H9 (cell line): ENCODE measurements at places on chromosomes 3 and 15. TPM values are rescaled to one million over a fixed set of nuclear protein-coding genes. Genes with fewer than 3 reads are reported as not detected.

The ALDH1A2 gene
- 0.31 and 0.72 TPM in 2 replicates for total RNA-seq

The ROBO1 gene
- total RNA-seq = 62.2 and 62.7 TPM in 2 replicates

The SKOR1 gene
- total RNA-seq = 0.13 TPM in 2 replicates

The ARMC8 gene
- total RNA-seq = 54.7 and 63.6 TPM in 2 replicates

The OR5K1 gene
- not detected in 2 replicates for total RNA-seq

The GRK7 gene
- not detected in 2 replicates for total RNA-seq

The PLA2G4B gene
- 3.7 and 6.3 TPM in 2 replicates for total RNA-seq

The DUOXA2 gene
- not detected in 2 replicates for total RNA-seq

The RBM15B gene
- total RNA-seq = 61.1 and 61.9 TPM in 2 replicates

The SLC12A1 gene
- total RNA-seq = 0.04 and 0.07 TPM in 2 replicates

The GPR87 gene
- 0.18 and 0.33 TPM in 2 replicates for total RNA-seq

The GOLGA8H gene
- 0.70 and 0.94 TPM in 2 replicates for total RNA-seq

The RETNLB gene
- total RNA-seq = not detected in 2 replicates

The DVL3 gene
- total RNA-seq = 64.7 and 69.7 TPM in 2 replicates

The CHRM5 gene
- total RNA-seq = not detected in 2 replicates

The CCDC13 gene
- not detected in 2 replicates for total RNA-seq
